Activated CD8-positive, alpha-beta T cell treated with anti-CD3 and anti-CD28 coated beads for 36 hours (primary cell): ENCODE measurements at places on chromosomes 2 and 18. TPM values are rescaled to one million over a fixed set of nuclear protein-coding genes. Genes with fewer than 3 reads are reported as not detected.

Gene C2orf81
- 2.6 TPM for total RNA-seq

Gene PRKAG3
- not detected for total RNA-seq

Gene SCN9A
- total RNA-seq: not detected

- H3K4me3 ChIP-seq: no peak overlapping the region
- H3K27ac ChIP-seq: no peak overlapping the region
- no peaks in the 10 kb centered on the region for H3K36me3 ChIP-seq
- no peak for DNase-seq
- H3K4me1 ChIP-seq: no peaks in the 10 kb centered on the region
Observed at GRCh38 chr18:66874375-66874774, 270.5 kb upstream of the CDH19 start.

GRCh38 chr18:2306606-2307005 lies 264.7 kb downstream of the METTL4 start:
- H3K27ac ChIP-seq: no peak overlapping the region
- H3K4me3 ChIP-seq: no peak overlapping the region
- peaks cover 4% of the 10 kb centered on the region for H3K27me3 ChIP-seq
- DNase-seq: no peak
- no peaks in the 10 kb centered on the region for H3K36me3 ChIP-seq
- no peaks in the 10 kb centered on the region for H3K4me1 ChIP-seq

GRCh38 chr2:20232837-20233207 lies 7.9 kb upstream of the SDC1 start:
- H3K27ac ChIP-seq: no peak overlapping the region
- H3K27me3 ChIP-seq: peaks cover 18% of the 10 kb centered on the region
- DNase-seq: no peak
- no peaks in the 10 kb centered on the region for H3K36me3 ChIP-seq
- no peaks in the 10 kb centered on the region for H3K4me1 ChIP-seq
- no peak overlapping the region for H3K4me3 ChIP-seq

- DNase-seq: no peak
- no peaks in the 10 kb centered on the region for H3K4me1 ChIP-seq
Observed at GRCh38 chr2:208148803-208149202, 2.8 kb upstream of the CRYGB start.

- no peaks in the 10 kb centered on the region for H3K36me3 ChIP-seq
- peaks cover 5% of the 10 kb centered on the region for H3K4me1 ChIP-seq
- DNase-seq: peak; percentile 53
- peaks cover 10% of the 10 kb centered on the region for H3K27me3 ChIP-seq
Observed at GRCh38 chr18:63119647-63120046, 199.9 kb downstream of the BCL2 start.

- H3K27me3 ChIP-seq: peaks cover 3% of the 10 kb centered on the region
- H3K36me3 ChIP-seq: no peaks in the 10 kb centered on the region
- H3K4me3 ChIP-seq: no peak overlapping the region
- no peak overlapping the region for H3K27ac ChIP-seq
- DNase-seq: no peak
- H3K4me1 ChIP-seq: no peaks in the 10 kb centered on the region
Observed at GRCh38 chr2:234846599-234847363, 105.0 kb upstream of the SH3BP4 start.

- H3K27me3 ChIP-seq: no peaks in the 10 kb centered on the region
- no peaks in the 10 kb centered on the region for H3K36me3 ChIP-seq
- DNase-seq: no peak
- no peaks in the 10 kb centered on the region for H3K4me1 ChIP-seq
Observed at GRCh38 chr2:36408198-36408703, 52.7 kb downstream of the CRIM1 start.

- no peak overlapping the region for H3K27ac ChIP-seq
- no peak for DNase-seq
- H3K4me1 ChIP-seq: no peaks in the 10 kb centered on the region
- H3K27me3 ChIP-seq: no peaks in the 10 kb centered on the region
Observed at GRCh38 chr18:1488394-1488793, 583.7 kb downstream of the ADCYAP1 start.

DNA sequence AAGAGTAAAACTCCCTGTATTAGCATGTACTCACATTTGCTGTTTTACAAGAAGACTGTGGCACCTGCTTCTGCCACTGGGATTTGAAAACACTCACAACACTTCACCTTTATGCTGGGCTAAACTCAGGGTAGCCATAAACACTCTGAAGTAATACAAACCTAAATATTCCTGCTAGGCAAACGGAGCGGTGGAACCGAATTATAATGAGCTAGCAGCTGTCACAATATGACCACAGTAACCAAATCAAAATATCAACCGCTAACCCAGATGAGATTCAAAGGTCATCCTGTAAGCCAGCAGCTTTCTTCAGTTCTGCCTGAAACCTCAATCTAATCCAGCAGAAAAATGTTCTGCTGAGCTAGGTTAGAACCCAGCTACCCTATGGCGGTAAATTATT lies 132.1 kb downstream of the TCF4 start:
- H3K27me3 ChIP-seq: peaks cover 1% of the 10 kb centered on the region
- H3K4me1 ChIP-seq: no peaks in the 10 kb centered on the region
- H3K4me3 ChIP-seq: no peak overlapping the region

- H3K4me3 ChIP-seq: no peak overlapping the region
- peak overlapping the region; percentile 59 for H3K27ac ChIP-seq
- DNase-seq: no peak
- H3K4me1 ChIP-seq: peaks cover 14% of the 10 kb centered on the region
- H3K36me3 ChIP-seq: peaks cover 16% of the 10 kb centered on the region
Observed at GRCh38 chr2:97834610-97835009, 121.2 kb downstream of the ZAP70 start.

DNA sequence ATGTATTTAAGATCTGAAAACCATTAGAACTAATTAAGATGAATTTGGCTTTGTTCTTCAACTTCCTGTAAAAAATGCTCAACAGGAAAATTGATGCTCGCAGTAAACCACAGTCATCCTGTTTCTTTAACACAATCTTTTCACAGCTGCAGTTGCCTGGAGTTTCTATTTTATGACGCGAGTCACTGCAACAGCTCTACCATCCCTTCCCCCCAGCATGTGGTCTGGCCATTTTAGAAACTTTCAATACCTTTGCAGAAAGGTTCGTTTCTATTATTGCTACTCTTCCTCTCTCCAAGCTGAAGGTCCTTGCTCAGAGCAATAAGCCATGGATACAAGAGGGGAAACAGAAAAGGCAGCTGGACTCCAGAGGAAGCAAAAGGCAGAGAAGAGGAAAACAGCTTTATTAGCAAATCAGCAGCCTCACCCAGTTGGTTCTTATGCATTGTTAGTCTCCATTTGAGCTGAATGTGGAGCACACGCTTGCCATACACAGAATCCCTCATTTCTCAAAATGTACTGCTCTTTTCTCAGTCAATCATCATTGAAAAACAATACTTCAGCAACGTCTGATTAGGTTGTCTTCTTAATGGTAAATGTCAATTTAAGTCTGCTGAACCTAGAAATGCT lies 3.9 kb downstream of the WIPF1 start:
- peak overlapping the region; percentile 87 for H3K4me3 ChIP-seq
- peaks cover 76% of the 10 kb centered on the region for H3K36me3 ChIP-seq
- no peaks in the 10 kb centered on the region for H3K27me3 ChIP-seq
- DNase-seq: peak; percentile 88
- H3K27ac ChIP-seq: peak overlapping the region; percentile 99
- H3K4me1 ChIP-seq: peaks cover 40% of the 10 kb centered on the region

DNA sequence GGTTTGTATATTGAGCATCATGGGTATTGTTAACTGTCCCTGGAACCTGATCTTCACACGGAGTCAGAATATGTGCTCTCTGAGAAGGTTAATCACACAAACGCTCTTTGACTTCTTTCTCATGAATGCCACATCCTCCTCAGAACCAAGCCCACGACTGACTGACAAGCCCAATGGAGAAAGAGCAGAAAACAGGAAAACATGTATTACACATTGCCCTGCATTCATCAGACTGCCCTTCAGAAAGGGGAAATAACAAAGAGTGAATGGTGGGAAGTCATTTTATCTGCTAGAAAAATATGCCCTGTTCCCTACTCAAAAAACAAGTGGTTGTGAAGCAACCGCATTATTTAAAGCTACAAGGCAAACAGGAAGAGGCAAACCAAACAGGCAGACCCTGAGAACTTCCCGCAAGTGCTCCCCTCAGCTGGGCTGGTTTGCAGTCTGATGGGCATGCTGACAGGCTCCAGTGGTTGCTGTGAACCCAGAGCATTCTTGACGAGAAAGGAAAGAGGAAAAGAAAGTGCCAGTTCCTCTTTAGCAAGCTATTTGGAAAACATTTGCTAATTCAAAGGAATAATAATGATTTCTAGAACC lies 172.9 kb upstream of the SETBP1 start:
- H3K27me3 ChIP-seq: no peaks in the 10 kb centered on the region
- peaks cover 9% of the 10 kb centered on the region for H3K4me1 ChIP-seq
- no peak overlapping the region for H3K27ac ChIP-seq
- H3K4me3 ChIP-seq: no peak overlapping the region

GRCh38 chr18:35740656-35741055 lies 159.1 kb downstream of the GALNT1 start:
- H3K4me1 ChIP-seq: no peaks in the 10 kb centered on the region
- H3K27ac ChIP-seq: no peak overlapping the region
- no peaks in the 10 kb centered on the region for H3K36me3 ChIP-seq

DNA sequence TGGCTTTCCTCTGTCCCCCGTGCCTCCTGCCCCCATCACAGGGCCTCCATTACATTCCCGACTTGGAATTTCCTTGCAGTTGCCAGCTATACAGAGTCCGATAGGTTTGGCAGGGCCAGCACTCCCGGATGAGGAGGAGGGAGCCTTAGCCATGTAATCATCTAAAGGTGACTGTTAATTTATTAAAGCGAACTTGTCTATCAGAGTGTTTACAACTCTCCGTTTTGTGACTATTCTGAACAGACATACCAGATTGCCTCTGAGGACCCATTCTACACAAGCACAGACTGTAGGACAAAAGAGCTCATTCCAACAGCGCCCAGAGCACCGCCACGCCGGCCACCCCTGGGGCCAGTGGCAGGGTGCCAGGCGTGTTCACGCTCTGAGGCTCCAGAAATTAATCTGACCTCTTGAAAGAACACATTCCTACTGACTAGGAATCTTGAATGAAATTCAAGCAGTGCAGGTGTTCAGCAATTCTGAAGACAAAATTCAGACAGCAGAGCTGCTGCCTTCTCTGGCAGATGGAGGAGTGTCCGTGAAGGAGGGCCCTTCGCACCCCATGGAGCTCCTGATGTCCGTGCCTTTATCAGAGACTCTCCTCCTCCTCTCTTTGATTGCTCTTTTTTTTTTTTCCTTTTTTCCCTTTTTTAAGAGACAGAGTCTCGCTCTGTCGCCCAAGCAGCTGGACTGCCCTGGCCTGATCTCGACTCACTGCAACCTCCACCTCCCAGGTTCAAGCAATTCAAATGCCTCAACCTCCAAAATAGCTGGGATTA lies 58.1 kb upstream of the RALBP1 start:
- no peak for DNase-seq
- no peaks in the 10 kb centered on the region for H3K4me1 ChIP-seq
- no peaks in the 10 kb centered on the region for H3K27me3 ChIP-seq
- no peaks in the 10 kb centered on the region for H3K36me3 ChIP-seq

DNA sequence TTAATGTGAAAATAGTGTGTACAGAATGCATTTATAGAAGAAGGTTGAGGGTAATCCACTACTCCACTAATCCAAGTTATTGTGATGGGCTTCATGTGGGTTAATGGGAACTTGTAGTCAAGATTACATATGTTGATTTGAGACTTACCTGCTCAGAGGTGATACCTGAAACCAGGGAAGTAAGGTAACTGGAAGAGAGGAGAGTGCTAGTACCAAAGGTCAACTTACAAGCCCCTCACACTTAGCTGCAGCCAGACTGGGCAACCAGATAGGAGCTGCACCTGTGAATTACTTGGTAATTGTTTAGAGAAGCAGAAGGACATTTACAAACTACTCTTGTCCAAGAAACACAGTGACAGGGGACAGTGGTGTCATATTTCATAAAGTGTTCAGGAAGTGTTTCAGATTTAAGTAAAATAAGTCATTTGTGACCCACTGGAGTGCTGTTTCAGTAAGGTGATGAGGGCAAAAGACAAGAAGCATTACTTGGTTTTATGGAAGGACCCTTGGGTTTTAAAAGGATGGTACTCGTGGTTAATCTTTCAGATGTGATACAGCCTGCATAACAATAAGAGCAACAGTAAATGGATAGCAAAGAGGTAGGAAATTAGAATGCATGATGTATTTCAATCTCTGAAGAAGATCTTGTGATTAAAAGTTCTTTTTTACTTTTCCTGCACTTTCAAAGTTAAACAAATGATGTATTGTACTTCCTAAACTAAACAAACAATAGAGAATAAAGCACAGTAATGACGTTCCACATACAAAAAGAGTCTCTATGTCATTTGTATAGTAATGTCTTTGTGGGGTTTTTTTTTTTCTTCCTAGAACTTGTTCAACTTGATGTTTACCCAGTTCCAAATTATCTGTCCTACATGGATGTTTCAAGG lies 189.3 kb downstream of the PHLPP1 start:
- no peaks in the 10 kb centered on the region for H3K27me3 ChIP-seq
- no peak overlapping the region for H3K27ac ChIP-seq
- H3K36me3 ChIP-seq: peaks cover 5% of the 10 kb centered on the region
- H3K4me3 ChIP-seq: no peak overlapping the region
- no peaks in the 10 kb centered on the region for H3K4me1 ChIP-seq

- peak overlapping the region; percentile 91 for H3K27ac ChIP-seq
- peak; percentile 94 for DNase-seq
- no peaks in the 10 kb centered on the region for H3K27me3 ChIP-seq
- H3K36me3 ChIP-seq: peaks cover 62% of the 10 kb centered on the region
- H3K4me1 ChIP-seq: peaks cover 91% of the 10 kb centered on the region
Observed at GRCh38 chr18:48940854-48941611, 9.7 kb downstream of the SMAD7 start.

GRCh38 chr2:221385716-221386115 lies 186.4 kb downstream of the EPHA4 start:
- no peaks in the 10 kb centered on the region for H3K4me1 ChIP-seq
- H3K27me3 ChIP-seq: peaks cover 1% of the 10 kb centered on the region
- H3K27ac ChIP-seq: no peak overlapping the region
- H3K4me3 ChIP-seq: no peak overlapping the region
- no peak for DNase-seq
